ENCODE measurements at places on chromosomes 16 and 17. TPM values are rescaled to one million over a fixed set of nuclear protein-coding genes. Genes with fewer than 3 reads are reported as not detected.

- H3K27ac ChIP-seq: peak overlapping the region; percentile 96
- peaks cover 9% of the 10 kb centered on the region for H3K36me3 ChIP-seq
- peaks cover 35% of the 10 kb centered on the region for H3K4me1 ChIP-seq
- H3K27me3 ChIP-seq: no peaks in the 10 kb centered on the region
Observed at GRCh38 chr17:40074871-40075200, 12.1 kb downstream of the THRA start.

The TRAPPC1 gene
- 135 TPM for total RNA-seq

The RNU2-1 gene
- total RNA-seq: 404 TPM

DNA sequence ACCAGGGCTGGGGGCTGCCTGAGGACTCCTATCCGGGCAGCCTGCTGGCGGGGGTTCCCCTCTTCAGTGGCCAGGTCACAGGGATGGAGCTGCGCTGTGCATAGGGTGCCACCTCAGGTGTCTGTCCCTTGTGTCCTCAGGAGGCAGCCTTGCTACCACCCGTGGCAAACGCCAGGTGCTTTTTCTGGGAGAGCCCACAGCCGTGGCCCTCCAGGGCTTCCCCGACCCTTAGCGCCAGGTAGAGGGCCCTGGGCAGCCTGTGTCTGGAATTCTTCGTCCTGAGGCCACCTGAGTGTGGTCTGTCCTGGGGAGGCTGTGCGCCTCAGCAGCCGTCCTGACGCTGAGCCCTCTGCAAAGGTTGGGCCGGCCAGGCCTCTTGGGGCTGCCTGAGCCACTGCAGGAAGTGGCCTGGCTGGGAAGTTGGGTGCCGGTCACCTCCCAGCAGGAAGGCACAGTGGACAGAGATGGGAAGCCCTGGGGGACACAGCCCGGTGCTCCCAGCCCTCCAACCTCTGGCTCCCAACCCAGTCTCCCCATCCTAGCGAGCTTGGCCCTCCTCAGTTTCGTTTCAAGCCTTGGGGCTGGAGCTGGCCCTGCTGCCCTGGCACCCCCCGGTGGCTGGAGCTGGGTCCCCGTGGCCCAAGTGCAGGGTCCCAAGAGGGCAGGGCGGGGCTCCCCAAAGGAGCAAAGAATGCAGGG is 7.6 kb upstream of the BAIAP3 start:
- H3K4me1 ChIP-seq: no peaks in the 10 kb centered on the region
- DNase-seq: no peak
- H3K27ac ChIP-seq: peak overlapping the region; percentile 35
- no peaks in the 10 kb centered on the region for H3K27me3 ChIP-seq
- no peak overlapping the region for H3K4me3 ChIP-seq

- no peak overlapping the region for H3K4me3 ChIP-seq
- peak; percentile 83 for DNase-seq
- peaks cover 18% of the 10 kb centered on the region for H3K4me1 ChIP-seq
- H3K27ac ChIP-seq: peak overlapping the region; percentile 84
- H3K36me3 ChIP-seq: peaks cover 44% of the 10 kb centered on the region
- H3K27me3 ChIP-seq: no peaks in the 10 kb centered on the region
Observed at GRCh38 chr17:32483451-32484019, 3.3 kb upstream of the CDK5R1 start.

The KRTAP16-1 gene
- total RNA-seq: not detected

The PIRT gene
- not detected for total RNA-seq

The CLEC3A gene
- total RNA-seq: not detected

DNA sequence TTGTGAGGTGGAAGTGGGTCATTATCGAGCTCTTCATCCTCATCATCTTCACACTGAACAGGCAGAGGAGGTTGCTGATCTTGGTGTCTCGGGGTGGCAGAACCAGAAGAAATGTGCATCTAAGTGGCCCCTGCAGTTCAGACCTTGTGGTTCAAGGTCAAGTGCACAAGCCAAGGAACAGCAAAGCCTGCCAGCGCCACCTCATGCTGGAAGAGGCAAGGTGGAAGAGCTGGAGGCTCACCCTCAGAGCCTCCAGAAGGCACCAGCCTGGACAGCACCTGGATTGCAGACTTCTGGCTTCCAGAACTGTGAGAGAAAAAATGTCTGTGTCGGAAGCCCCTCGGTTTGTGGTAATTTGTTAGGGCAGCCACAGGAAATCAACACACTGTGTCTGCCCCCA is 32.7 kb downstream of the IFT140 start:
- no peaks in the 10 kb centered on the region for H3K27me3 ChIP-seq
- no peaks in the 10 kb centered on the region for H3K4me1 ChIP-seq
- DNase-seq: no peak
- H3K27ac ChIP-seq: no peak overlapping the region

- H3K4me1 ChIP-seq: no peaks in the 10 kb centered on the region
- H3K27me3 ChIP-seq: no peaks in the 10 kb centered on the region
- DNase-seq: no peak
- no peak overlapping the region for H3K4me3 ChIP-seq
- H3K36me3 ChIP-seq: no peaks in the 10 kb centered on the region
Observed at GRCh38 chr16:80887062-80887461, 82.7 kb upstream of the CDYL2 start.

- H3K27ac ChIP-seq: no peak overlapping the region
- H3K4me1 ChIP-seq: peaks cover 6% of the 10 kb centered on the region
- H3K36me3 ChIP-seq: no peaks in the 10 kb centered on the region
- no peak overlapping the region for H3K4me3 ChIP-seq
Observed at GRCh38 chr17:17669580-17670235, 11.6 kb upstream of the RAI1 start.

The NAGS gene
- 0.20 TPM for total RNA-seq

DNA sequence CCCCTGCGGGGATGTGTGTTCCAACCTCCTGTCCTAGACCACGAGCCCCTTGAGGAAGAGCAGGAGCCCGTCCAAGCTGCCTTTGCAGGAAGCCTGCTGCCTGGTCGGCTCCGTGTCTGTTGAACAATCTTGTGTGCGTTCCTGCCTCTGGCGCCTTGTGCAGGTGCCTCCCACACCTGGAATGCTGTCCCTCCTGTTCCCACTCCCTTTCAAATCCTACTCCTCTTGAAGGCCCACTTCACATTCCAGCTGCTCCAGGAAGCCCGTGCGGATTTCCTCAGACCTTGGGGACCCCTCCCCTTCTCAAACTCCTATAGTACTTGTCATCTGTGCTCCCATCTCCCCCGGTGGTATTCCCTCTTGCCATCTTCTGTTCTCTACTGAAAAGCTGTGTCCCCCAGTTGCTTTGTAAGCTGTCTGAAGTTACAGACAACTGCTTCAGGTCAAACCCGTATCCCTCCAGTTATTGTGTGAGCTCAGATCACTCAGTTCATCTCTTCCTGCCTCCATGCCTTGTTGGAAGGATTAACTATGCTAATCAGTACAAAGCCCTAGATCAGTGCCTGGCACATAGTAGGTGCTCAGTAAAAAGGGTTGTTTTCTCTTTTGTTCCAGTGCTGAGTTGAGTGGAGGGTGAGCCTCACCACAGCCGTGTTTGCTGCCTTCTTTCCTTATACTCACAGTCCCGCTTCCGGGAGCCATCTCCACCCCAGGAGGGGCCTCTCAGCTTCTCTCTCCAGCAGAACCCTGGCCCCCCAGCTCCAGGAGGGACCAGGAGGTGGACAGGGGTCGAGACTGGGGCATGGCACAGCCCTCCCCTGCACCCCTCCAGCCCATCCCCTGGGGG is 241.8 kb upstream of the CIBAR2 start:
- peaks cover 11% of the 10 kb centered on the region for H3K4me1 ChIP-seq
- H3K36me3 ChIP-seq: no peaks in the 10 kb centered on the region
- DNase-seq: no peak
- no peak overlapping the region for H3K4me3 ChIP-seq

The RND2 gene
- 0.42 TPM for total RNA-seq

GRCh38 chr16:77663711-77664110 is 58.6 kb upstream of the NUDT7 start:
- H3K4me1 ChIP-seq: no peaks in the 10 kb centered on the region
- no peak for DNase-seq
- H3K27me3 ChIP-seq: no peaks in the 10 kb centered on the region
- no peak overlapping the region for H3K4me3 ChIP-seq
- no peak overlapping the region for H3K27ac ChIP-seq

GRCh38 chr16:49918257-49918656 is 62.3 kb upstream of the ZNF423 start:
- peaks cover 5% of the 10 kb centered on the region for H3K27me3 ChIP-seq
- no peak overlapping the region for H3K4me3 ChIP-seq
- H3K4me1 ChIP-seq: no peaks in the 10 kb centered on the region
- H3K36me3 ChIP-seq: no peaks in the 10 kb centered on the region
- H3K27ac ChIP-seq: no peak overlapping the region

DNA sequence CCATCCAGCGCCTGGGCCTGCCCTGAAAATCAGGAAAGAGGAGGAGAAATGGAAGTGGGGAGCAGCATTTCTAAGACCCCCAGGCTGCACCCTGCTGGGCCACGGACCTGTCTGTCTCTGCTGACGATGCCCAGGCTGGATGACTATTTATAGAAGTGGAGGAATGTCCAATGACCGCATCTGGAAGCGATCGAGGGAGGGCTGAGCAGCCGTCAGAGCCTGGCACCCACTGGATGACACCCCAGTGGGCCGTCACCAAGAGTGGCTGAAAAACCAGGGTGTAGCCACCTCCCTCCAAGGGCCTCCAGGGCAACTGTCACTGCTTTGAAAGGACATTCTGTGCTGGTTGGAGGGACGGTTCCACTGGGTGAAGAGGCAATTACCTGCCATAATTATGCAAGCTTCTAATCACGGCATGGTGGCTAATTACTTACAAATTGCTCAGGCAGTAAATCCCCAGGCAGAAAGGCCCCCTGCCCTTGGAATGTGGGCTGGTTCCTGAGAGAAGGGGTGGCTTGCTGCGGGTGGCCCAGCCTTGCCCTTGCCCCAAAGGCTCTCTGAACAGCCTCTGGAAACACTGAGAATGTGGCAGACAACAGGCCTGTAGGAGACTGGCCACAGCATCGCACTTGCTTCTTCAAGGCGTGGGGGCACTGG is 332.1 kb downstream of the C16orf95 start:
- H3K36me3 ChIP-seq: no peaks in the 10 kb centered on the region
- DNase-seq: peak; percentile 86
- no peak overlapping the region for H3K4me3 ChIP-seq
- H3K27me3 ChIP-seq: no peaks in the 10 kb centered on the region
- peaks cover 12% of the 10 kb centered on the region for H3K4me1 ChIP-seq
- H3K27ac ChIP-seq: peak overlapping the region; percentile 83

Data from heart left ventricle (tissue), 16 donors.